ENCODE measurements at places on chromosomes 11 and 22.

GRCh38 chr22:30940685-30941362 is 27.8 kb downstream of the MORC2 start:
- peak; percentile 8 for DNase-seq

- peak; percentile 14 for DNase-seq
These were observed 198.2 kb downstream of the SWAP70 start for GRCh38 chr11:9861860-9862725.

- DNase-seq, result no peak
These were observed 624 bp upstream of the B4GALNT4 start for GRCh38 chr11:368414-369335.

DNA sequence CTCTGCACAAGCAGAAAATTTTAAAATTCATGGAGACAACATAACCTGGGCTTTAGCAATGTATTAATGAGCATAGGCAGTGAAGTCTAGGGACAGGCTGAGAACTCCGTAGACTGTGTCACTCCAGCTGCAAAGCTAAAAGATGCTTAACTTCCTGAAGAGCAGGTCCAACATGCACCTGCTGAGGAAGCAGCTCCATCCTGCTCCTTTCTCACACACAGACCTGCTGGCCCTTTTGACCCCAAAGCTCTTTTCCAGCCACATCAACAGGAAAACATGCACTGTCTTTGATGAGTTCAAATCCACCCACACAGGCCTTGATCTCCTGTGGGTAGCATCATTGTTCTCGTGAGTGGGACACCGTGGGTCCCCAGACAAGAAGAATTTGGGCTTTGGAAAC is 36.0 kb downstream of the SYN3 start:
- no peak for DNase-seq

DNA sequence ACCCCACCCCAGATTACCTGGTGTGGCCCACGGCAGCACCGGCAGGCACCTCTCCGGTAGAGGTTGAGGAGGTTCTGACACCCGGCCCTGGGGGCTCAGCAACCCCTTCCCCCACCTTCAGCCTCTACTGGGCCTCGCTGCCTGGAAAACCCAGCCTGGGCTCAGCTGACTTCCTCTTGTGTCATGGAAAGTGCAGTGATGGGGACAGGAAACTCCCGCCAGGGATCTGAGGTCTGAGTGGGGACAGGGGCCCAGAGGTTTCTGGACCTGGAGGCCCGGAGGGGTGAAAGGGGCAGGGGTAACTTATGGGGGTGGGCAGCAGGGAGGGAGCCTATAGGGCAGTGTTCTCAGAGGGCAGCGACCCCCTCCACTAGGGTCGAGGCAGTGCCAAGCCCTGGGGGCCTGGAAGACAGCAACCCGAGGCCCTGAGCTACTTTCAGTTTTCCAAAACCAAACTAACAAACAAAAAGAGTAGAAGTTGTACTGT is 10.0 kb upstream of the CD5 start:
- DNase-seq, result peak; percentile 49

- DNase-seq, result no peak
These were observed 67.6 kb downstream of the BLID start for GRCh38 chr11:122048401-122048800.

DNA sequence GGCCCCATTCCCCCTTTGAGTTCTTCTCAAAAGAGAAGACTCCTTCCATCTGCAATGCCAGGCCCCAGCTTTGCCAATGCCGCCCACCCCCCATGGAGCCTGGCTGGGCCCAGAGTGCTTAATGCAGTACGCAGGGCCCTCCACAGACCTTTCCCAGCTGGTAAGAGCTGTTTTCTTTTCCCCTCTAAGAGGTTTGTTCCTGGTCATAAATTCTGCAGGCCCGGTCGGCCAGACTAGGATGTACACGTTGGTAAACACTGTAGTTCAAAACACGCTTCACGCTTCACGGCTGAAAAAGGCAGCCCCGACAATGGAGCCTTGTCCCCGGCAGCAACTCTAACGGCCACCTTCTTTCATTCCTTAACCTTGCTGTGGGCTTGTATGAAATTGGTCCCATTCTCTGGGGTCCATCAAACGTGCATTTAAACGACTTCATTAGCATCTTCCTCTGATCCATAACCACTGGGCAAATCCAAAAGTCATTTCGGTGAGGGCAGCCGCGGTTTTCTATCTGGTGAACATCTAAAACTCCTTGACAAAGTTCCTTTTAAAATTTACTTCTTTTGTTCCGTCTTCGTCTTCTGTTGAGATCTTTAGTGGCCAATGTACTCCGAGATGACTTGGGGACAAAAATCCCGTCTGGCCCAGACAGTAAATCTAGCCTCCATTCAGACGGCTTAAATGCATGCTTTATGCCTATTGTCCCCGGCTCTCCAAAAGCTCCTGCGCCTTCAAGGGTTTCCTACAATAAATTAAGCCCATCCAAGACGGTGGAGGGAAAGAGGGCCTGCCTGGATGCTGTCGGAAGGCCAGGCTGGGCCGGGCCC is 60.0 kb upstream of the MYEOV start:
- DNase-seq, result no peak

DNA sequence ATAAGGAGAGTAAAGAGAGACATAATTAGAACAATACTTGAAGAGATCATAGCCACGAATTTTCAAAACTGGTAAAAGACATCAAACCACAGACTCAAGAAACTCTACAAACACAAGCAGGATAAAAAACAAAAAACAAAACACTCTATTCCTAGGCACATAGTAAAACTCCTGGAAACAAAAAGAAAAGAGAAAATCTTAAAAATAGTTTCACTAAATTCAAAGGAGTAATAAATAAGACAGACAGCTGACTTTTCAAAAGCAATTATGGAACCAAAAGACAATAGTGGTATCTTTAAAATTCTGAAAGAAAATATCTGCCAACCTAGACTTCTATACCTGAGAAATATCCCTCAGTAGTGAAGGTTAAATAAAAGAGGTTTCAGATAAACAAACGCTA is 9.2 kb upstream of the NARS2 start:
- no peak for DNase-seq

DNA sequence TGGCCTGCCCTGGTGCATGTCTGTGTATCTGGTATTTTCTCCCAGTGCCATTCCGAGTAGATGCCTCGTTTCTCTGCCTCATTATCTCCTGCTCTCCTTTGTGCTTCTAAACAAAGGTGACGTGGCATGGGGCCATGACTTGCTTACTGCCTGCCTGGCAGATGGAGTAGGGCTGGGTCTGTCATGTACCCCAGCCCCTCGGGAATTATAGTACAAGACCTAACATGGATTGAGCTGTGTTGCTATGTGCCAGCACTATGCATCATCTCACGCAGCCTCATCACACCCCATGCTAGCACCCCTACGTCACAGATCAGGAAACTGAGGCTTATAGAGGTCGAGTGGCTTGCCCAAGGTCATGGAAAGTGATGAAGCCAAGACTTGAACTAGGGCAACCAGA is 88.1 kb downstream of the GALNT18 start:
- no peak for DNase-seq

GRCh38 chr11:93059117-93059957 is 89.9 kb downstream of the MTNR1B start:
- no peak for DNase-seq

- DNase-seq, result no peak
These were observed 16.7 kb downstream of the C11orf54 start for GRCh38 chr11:93757924-93758865.

- no peak for DNase-seq
These were observed 450 bp upstream of the BCL2L13 start for GRCh38 chr22:17638182-17638431.

- no peak for DNase-seq
These were observed 2.5 kb upstream of the RCN1 start for GRCh38 chr11:32088117-32088941.

- no peak for DNase-seq
These were observed 42.1 kb downstream of the PAMR1 start for GRCh38 chr11:35483131-35483820.

DNA sequence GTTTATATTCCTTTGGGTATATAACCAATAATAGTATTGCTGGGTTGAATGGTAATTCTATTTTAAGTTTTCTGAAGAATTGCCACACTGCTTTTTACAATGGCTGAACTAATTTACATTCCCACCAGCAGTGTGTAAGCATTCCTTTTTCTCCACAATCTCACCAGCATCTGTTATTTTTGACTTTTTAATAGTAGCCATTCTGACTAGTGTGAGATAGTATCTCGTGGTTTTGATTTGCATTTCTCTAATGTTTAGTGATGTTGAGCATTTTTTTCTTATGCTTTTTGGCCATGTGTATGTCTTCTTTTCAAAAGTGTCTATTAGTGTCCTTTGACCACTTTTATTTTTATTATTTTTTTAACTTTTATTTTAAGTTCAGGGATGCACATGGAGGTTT is 275.3 kb downstream of the METTL15 start:
- no peak for DNase-seq

GRCh38 chr11:84800755-84801346 is 826.3 kb downstream of the DLG2 start:
- no peak for DNase-seq

GRCh38 chr11:76759092-76759491 is 24.1 kb upstream of the TSKU start:
- no peak for DNase-seq

Measured in effector memory CD4-positive, alpha-beta T cell (primary cell).